Kidney capillary endothelial cell (primary cell): ENCODE measurements at places on chromosomes 2 and 18.
A peak's percentile ranks its signal among the peaks of the same experiment; 100 is the strongest.

DNA sequence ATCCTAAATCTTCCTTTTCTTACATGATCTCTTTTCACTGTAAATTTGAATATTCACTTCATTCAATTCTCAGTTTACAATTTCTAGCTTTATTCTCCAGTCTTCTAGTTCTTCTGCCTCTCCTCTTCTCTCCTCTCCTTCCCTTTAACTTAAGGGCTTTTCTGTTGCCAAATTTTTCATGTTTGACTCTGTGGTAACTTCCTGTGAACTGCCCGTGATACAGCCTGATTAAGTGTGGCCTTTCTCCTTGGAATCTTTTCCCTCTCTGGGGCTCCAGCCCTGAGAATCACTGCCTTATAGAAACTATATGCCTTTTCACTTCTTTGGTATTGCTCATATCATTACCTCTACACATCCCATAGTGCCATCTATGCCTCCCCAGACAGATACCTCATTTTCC lies 1923.8 kb upstream of the CELF4 start:
- no peak for DNase-seq

DNA sequence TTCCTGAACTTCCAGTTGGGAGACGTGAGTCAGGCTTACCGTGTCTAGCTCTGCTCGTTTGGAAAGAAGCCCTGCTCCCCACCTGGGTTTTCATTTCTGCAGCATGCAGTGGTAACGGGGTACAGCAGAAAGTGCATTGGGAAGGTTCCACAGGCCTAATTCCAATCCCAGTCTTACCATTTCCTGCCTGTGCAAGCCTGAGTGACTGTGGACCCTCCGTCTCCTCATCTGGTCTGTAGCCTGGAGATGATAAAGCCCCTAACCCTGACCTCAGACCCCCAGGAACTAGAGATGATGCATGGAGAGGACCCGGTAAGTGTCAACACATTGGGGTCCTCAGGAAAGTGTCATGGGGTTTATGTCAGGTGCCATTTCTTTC lies 5.8 kb upstream of the PSD4 start:
- no peak for DNase-seq

GRCh38 chr2:181356526-181357130 lies 100.6 kb upstream of the ITGA4 start:
- DNase-seq = no peak

- no peak for DNase-seq
These were observed 141.2 kb downstream of the PMAIP1 start for GRCh38 chr18:60040971-60041370.

DNA sequence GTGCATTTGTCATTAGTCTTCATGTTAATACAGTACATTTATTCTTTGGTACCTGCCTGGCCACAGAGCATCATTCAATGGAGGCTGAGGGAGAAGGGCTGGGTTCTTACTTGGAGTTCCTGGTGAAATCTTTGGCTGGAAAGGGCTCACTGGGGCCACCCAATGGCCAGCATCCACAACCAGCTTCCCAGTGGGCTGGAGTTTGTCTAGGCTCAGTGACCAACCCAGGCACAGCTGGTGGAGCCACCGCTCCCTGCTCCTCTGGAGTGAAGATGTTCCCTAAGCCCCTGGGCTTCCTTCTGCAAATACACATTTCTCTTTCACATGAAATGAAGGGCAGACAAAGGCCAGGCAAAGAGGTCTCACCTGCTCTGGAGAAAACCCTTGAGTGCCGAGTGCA lies 34.4 kb downstream of the EHD3 start:
- no peak for DNase-seq

GRCh38 chr18:56684277-56684676 lies 33.1 kb downstream of the WDR7 start:
- no peak for DNase-seq

- DNase-seq = peak; percentile 52
These were observed at the start of gene NEMP2 for GRCh38 chr2:190534310-190535120. NEMP2 (minus strand) TSS chr2:190534722; CDS start chr2:190534655, 67 bp downstream.

- no peak for DNase-seq
These were observed 10.5 kb upstream of the DPP4 start for GRCh38 chr2:162084536-162084935.

DNA sequence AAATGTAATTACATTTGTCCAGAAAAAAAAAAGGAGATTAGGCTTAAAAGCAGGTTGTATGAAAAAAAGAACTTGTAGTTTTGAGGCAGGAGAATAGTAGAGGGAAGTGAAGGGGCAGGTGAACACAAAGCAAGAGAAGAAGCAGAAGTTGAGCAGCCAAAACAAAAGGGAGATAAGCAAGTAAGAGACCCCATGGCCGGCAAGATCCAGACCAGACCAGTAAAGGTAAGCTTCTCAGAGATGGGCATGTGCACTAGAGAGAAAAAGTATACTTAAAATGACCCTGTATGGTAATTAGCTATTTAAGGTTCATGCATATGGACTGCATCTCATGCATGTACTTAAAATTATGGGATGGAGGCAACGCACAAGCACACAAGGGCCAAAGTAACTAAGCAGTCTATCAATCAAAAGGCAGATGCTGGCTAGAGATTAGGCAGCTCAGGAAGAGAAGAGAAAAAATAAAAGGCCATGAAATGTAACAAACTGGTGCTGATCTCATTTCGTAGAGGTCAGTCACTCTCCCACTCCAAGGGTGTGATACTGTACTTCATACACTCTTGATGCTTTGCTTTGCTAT lies 9.7 kb downstream of the SIGLEC15 start:
- no peak for DNase-seq

- no peak for DNase-seq
These were observed 26.7 kb downstream of the POLR1A start for GRCh38 chr2:86078774-86079545.

GRCh38 chr2:183455056-183455455 lies 330.8 kb downstream of the NUP35 start:
- DNase-seq = no peak

DNA sequence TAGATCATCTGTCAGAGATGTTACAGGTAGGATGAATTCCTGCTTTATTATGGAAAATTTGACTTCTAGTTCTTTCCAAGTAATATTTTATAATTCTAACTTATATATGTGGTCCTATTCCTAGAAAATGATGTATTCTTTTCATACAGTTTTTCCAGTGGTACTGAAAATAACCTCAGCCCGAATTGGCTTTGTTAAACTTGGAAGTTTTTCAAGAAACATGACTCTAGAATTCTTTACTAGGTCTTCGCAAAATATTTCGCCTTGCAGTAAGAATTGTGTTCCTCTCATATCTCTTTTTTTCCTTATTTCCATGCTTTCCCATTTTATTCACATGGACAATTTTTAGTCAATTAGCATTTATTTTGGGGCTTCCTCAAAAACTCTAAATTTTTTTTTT lies 60.5 kb downstream of the BMPR2 start:
- DNase-seq = no peak

DNA sequence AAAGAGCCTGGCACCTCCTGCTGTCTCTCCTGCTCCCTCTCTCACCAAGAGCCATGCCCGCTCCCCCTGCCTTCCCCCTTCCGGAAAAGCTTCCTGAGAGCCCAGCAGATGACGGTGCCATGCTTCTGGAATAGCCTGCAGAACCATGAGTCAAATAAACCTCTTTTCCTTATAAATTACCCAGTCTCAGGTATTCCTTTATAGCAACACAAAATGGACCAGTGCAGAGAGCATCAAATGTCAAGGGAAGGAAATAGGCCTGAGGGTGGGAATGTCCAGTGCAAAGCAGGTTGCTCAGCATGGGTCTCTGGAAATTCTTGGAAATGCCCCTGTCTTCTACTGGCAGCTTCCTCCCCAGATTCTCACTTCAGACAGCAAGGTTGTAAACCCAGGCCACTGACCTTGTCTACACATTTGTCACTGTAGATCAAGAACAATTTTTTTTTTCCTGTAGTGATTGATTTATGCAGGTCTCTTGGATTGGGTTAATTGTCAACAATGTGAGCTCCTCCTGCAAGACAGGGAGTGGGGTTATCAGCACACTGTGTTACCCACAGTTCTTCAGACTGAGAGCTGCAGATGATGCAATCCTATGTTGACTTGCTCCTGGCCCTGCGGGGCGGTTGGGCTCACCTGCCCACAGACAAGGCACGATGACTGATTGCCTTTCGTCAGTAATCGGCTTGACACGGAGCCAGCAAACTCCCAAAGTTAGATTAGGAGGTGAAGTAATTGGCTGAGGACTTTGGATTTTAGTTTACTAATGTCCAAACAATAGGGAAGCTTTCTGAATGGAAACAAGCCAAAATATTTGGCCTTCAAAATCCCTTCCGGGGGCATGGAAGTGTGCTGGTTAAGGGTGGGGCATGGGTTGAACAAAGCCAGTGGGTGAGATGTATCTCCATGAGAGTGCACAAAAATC lies 5.4 kb upstream of the BOD1L2 start:
- no peak for DNase-seq

GRCh38 chr2:8549273-8549922 lies 132.5 kb upstream of the ID2 start:
- no peak for DNase-seq

DNA sequence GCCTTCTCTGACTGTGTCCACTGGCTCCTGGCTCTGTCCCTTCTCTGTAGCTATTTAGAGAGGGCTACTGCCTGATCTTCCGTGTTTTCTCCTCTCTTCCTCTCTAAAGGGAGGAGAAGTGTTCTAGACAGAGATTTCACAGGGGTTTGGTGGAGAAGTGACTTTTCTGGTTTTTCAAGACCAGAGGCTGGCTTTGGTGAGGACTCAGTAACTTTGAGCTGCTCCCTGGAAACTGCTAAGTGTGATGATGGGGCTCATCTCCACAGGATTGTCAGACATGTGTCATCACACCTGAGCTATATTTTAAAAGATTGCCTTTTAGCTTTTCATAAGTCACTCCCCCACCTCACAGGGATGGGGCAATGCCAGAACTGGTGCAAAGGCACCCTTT lies 6.2 kb downstream of the MAL start:
- no peak for DNase-seq

- no peak for DNase-seq
These were observed 84.7 kb downstream of the NFATC1 start for GRCh38 chr18:79480171-79481045.

DNA sequence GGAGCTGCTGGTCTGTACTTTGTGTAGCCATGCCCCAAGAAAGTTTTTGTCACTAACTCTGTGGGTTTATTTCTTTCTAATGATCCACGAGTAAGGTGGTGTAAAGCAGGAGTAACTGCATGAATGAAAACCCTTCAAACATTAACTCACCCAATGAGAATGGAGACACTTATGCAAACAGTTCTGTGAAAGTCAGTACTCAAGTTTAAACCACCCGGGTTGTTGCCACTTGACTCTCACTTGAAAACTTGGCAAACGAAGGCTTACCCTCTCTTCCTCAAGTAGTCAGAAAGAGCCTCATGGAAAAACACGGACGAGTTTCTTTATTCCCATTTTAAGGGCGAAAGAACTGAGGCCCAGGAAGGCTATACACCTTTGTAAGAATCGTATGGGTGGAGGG lies 117.5 kb downstream of the MMADHC start:
- DNase-seq = no peak

GRCh38 chr18:56083097-56083521 lies 495.1 kb upstream of the TCF4 start:
- peak; percentile 67 for DNase-seq

DNA sequence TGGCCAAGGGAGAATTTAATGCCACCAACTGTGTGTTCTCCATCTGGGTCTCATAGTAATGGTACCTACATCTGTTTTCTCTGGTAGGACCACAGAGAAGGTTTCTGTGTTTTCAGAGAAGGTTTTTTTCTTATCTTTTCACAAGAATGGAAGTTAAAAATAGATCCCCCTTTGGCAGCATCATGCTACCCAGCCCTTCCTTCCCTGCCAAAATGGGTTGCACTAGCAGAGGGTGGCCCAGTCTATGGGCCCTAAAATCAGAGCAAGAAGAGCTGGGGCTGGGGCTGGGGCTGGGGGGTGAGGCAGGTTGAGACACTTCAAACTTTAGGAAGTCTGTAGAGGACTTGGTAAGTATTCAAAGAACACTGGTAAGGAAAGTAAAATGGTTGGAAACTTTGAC lies 44.8 kb upstream of the ZDBF2 start:
- DNase-seq = no peak

- no peak for DNase-seq
These were observed 19.4 kb upstream of the DUSP2 start for GRCh38 chr2:96164459-96165184.

- no peak for DNase-seq
These were observed 53.1 kb downstream of the CWC22 start for GRCh38 chr2:179954026-179954425.

GRCh38 chr2:182893666-182894065 lies 27.2 kb upstream of the FRZB start:
- DNase-seq = no peak

GRCh38 chr2:84457686-84458085 lies 1.4 kb downstream of the SUCLG1 start:
- DNase-seq = no peak

- DNase-seq = no peak
These were observed 22.5 kb downstream of the SLC14A2 start for GRCh38 chr18:45637546-45638327.

- no peak for DNase-seq
These were observed 100.9 kb downstream of the WDSUB1 start for GRCh38 chr2:159185401-159186130.

DNA sequence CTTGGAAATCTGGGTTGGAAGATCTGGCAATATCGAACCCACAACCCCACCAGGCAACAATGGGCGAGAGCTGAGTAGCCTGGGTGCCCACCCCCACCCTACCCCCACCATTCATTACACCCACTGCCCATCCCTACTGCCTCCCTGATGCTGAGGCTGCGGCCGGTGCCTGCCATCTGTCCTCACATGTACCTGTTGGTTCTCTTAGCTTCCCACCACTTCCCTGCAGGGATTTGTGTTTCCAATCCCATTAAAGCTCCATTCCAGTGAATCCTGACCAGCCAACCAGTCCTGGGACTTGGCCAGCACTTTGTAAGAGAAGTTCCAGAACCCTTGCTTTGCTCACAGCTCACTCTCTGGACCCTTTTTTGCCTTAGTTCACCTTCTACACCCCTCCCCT lies 163.0 kb upstream of the SH3BP4 start:
- no peak for DNase-seq

GRCh38 chr2:8662239-8662879 lies 19.5 kb upstream of the ID2 start:
- peak; percentile 36 for DNase-seq

- no peak for DNase-seq
These were observed 280.9 kb upstream of the STON1 start for GRCh38 chr2:48249025-48249424.

GRCh38 chr18:68925268-68925667 lies 127.4 kb downstream of the CCDC102B start:
- peak; percentile 6 for DNase-seq

DNA sequence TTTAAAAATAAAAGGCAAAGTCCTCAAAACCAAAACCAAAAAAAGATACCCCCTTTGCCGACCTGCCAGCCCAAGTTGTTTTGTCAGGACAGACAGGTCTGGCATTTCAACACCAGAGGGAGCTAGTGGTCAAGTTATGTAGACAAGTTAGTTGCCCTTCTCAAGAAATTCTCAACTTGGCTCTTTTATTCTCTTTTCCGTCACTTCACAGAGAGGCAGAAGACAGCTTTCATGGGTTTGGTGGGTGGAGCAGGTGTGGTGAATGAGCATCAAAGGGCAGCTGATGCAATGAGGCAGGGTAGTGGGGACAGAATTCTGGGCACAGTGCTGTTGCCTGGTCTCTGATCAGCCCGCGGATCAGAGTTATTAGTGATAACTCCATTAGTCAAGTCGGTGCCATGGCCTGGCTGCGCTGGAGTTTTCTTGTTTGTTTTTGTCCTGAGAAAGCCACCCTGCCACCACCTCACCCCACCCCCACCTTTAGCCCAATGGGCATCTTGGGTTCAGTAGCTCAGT lies 303.7 kb upstream of the EPAS1 start:
- peak; percentile 72 for DNase-seq
